NCI-H460 (cell line): ENCODE measurements at places on chromosomes 6 and 20.

GRCh38 chr20:40869218-40870147 lies 159.1 kb upstream of the TOP1 start:
- no peak for DNase-seq

- no peak for DNase-seq
Measured at GRCh38 chr6:148212366-148212765, 130.3 kb upstream of the SASH1 start.

- no peak for DNase-seq
Measured at GRCh38 chr6:36120979-36121786, 9.1 kb upstream of the MAPK13 start.

GRCh38 chr20:25439328-25439727 lies 31.9 kb downstream of the GINS1 start:
- no peak for DNase-seq

- no peak for DNase-seq
Measured at GRCh38 chr6:99589290-99589672, 17.4 kb upstream of the PRDM13 start.

DNA sequence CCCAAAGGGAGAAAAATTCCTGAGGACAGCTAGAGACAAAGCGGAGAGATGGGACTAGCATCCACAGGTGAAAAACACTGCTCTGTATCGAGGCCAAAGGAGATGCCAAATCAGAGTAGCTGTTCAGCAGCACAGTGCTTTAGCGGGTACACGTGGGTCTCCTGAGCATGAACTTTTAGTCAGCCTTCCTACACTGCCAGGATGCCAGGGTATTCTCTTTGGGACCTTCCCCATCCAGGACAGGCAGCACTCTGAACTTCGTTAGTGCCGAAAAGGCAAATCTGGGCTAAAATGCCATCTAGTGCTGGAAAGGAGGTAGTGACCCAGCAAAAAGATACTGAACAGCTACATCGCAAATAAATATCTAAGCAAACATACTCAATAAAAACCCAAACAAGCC lies 64.9 kb downstream of the C6orf58 start:
- DNase-seq, result peak; percentile 36
